ENCODE measurements at places on chromosomes 12 and 14.

DNA sequence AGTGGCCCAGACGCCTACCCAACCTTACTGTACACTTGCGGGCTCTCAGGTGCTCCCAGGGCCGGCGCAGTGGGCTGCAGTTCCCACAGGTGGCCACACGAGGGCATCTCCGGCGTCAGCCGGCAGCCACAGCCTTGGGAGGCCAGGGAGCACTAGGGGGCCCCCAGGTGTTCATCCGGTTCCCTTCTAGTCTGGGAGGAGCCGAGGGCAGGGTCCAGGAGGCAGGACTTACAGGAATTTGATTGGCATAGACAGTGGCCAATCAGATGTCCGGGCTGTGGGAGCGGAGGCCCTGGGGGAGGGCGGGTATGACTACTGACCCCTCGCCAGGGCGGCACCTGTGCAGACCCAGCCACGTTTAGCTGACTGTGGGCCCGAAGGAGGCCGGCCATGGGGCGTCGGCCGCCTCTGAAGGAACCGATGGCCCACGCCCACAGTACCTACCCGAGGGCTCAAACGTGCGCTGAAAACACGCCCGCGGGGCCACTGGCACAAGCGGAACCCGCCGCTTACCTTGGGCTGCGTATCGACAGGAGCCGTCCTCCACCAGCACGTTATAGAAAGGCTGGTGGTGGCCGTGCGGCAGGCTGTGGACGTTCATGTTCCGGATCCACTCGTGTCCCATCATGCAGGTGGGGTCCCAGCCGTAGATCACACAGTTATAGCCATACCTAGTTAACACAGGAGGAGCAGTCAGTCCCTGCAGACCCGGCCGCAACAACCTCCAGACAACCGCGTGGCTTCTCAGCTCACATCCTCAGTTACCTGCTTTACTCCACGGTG lies 34.8 kb downstream of the FBXO21 start:
- DNase-seq, result no peak

GRCh38 chr12:28486521-28486920 lies 296.3 kb downstream of the CCDC91 start:
- no peak for DNase-seq

- no peak for DNase-seq
These were observed 131.6 kb downstream of the PPFIA2 start for GRCh38 chr12:81627336-81628189.

GRCh38 chr14:22384974-22385526 lies 204.0 kb downstream of the DAD1 start:
- DNase-seq, result no peak
